Uterus (tissue), 4 donors: ENCODE measurements at places on chromosomes 11 and 22. TPM values are rescaled to one million over a fixed set of nuclear protein-coding genes. Genes with fewer than 3 reads are reported as not detected.

GRCh38 chr11:69983897-69984438 lies 94.1 kb upstream of the ANO1 start:
- H3K27me3 ChIP-seq, result no peaks in the 10 kb centered on the region
- DNase-seq, result no peak
- H3K4me3 ChIP-seq, result no peak overlapping the region
- H3K4me1 ChIP-seq, result no peaks in the 10 kb centered on the region
- no peak overlapping the region for H3K27ac ChIP-seq

DNA sequence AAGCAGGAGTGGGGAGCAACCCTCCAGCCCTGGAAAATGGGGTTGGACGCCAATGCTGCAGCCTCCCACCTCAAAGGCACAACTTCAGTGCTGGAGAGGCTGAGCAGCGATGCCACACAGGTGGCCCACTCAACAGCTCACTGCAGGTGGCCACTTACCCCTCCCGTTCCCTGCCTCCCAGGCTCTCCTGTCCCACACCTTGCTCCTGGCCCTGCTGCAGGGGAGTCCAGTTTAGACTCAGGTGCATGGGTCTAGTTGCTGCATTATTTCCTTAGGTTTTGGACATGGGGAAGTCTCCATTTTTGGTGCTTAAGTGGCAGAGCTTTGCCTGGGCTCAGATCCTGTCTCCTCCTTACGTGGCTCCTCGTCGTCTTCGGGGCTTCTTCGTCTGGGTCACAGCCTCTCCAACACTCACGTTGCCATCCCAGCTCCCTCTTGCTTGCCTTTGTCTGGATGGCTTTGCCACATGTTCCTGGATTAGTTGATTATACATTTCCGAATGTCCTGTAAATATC lies 898.3 kb downstream of the BRD1 start:
- no peaks in the 10 kb centered on the region for H3K27me3 ChIP-seq
- no peaks in the 10 kb centered on the region for H3K4me1 ChIP-seq
- H3K4me3 ChIP-seq, result no peak overlapping the region
- DNase-seq, result no peak
- no peaks in the 10 kb centered on the region for H3K36me3 ChIP-seq

- no peak overlapping the region for H3K27ac ChIP-seq
- no peaks in the 10 kb centered on the region for H3K4me1 ChIP-seq
- H3K27me3 ChIP-seq, result no peaks in the 10 kb centered on the region
These were observed 23.6 kb upstream of the ALKBH3 start for GRCh38 chr11:43856993-43857392.

FOXR1 gene
- total RNA-seq, result not detected

DNA sequence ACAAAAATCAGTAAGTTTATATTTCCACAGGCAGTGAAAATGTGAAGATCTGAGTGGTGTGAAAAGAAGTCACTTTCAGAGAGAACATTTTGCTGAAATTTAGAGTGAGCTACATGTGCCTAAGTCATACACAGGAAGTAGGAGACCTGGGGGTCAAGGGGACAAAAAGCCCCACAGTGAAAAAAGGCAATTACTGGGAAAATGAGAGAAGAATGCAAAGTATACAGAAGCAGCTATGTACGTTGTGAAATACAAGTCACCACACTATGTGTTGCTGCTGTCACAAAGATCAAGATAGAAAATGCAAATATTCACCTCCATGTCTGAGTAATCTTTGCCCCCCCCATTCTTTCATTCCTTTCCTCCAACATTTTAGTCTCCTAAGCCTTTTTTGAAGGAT lies 21.6 kb upstream of the SESN3 start:
- no peak overlapping the region for H3K4me3 ChIP-seq
- H3K27ac ChIP-seq, result peak overlapping the region; percentile 83
- peaks cover 10% of the 10 kb centered on the region for H3K4me1 ChIP-seq
- no peak for DNase-seq
- H3K36me3 ChIP-seq, result no peaks in the 10 kb centered on the region
- H3K27me3 ChIP-seq, result no peaks in the 10 kb centered on the region

DNA sequence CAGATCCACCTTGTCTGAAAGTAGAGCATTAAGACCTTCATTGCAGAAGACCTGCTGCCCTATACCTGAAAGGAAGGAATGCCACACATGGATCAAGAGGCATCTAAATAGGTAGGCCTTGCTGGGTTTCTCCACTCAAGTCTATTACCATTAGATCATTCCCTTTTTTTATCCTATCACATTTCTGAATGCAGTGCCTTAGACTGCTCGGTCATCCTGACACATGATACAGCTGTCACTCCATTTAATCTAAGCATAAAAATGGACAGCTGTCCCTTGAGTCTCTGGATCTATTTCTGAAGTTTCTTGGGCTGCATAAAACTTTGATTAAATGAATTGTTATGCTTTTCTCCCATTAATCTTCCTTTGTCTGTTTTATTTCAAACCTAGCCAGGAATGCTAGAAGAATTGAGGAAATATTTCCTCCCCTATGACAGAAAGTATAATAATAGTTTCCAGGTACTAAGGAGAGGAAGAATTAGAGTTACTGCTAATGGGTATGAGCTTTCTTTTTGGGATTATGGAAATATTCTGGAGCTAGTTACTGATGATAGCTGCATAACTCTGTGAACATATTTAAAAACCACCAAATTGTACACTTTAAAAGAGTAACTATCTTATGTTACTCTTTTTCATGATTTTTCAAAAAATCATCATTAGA lies 88.0 kb downstream of the DLG2 start:
- no peaks in the 10 kb centered on the region for H3K27me3 ChIP-seq
- no peak overlapping the region for H3K4me3 ChIP-seq
- H3K27ac ChIP-seq, result no peak overlapping the region
- no peaks in the 10 kb centered on the region for H3K4me1 ChIP-seq
- DNase-seq, result no peak
- no peaks in the 10 kb centered on the region for H3K36me3 ChIP-seq

GRCh38 chr11:17458268-17458667 lies 18.4 kb downstream of the ABCC8 start:
- H3K36me3 ChIP-seq, result no peaks in the 10 kb centered on the region
- no peaks in the 10 kb centered on the region for H3K27me3 ChIP-seq
- H3K4me3 ChIP-seq, result no peak overlapping the region
- no peaks in the 10 kb centered on the region for H3K4me1 ChIP-seq

GRCh38 chr22:31950226-31950625 lies 5.9 kb downstream of the YWHAH start:
- no peak for DNase-seq
- no peaks in the 10 kb centered on the region for H3K36me3 ChIP-seq
- H3K27ac ChIP-seq, result no peak overlapping the region
- H3K27me3 ChIP-seq, result no peaks in the 10 kb centered on the region

DNA sequence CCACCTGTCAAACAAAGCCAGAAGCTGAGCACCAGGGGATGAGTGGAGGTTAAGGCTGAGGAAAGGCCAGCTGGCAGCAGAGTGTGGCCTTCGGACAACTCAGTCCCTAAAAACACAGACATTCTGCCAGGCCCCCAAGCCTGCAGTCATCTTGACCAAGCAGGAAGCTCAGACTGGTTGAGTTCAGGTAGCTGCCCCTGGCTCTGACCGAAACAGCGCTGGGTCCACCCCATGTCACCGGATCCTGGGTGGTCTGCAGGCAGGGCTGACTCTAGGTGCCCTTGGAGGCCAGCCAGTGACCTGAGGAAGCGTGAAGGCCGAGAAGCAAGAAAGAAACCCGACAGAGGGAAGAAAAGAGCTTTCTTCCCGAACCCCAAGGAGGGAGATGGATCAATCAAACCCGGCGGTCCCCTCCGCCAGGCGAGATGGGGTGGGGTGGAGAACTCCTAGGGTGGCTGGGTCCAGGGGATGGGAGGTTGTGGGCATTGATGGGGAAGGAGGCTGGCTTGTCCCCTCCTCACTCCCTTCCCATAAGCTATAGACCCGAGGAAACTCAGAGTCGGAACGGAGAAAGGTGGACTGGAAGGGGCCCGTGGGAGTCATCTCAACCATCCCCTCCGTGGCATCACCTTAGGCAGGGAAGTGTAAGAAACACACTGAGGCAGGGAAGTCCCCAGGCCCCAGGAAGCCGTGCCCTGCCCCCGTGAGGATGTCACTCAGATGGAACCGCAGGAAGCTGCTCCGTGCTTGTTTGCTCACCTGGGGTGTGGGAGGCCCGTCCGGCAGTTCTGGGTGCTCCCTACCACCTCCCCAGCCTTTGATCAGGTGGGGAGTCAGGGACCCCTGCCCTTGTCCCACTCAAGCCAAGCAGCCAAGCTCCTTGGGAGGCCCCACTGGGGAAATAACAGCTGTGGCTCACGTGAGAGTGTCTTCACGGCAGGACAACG lies 11.7 kb downstream of the CXCR5 start:
- H3K27ac ChIP-seq, result no peak overlapping the region
- H3K36me3 ChIP-seq, result no peaks in the 10 kb centered on the region
- H3K4me3 ChIP-seq, result no peak overlapping the region
- no peaks in the 10 kb centered on the region for H3K4me1 ChIP-seq
- no peak for DNase-seq
- H3K27me3 ChIP-seq, result no peaks in the 10 kb centered on the region

DNA sequence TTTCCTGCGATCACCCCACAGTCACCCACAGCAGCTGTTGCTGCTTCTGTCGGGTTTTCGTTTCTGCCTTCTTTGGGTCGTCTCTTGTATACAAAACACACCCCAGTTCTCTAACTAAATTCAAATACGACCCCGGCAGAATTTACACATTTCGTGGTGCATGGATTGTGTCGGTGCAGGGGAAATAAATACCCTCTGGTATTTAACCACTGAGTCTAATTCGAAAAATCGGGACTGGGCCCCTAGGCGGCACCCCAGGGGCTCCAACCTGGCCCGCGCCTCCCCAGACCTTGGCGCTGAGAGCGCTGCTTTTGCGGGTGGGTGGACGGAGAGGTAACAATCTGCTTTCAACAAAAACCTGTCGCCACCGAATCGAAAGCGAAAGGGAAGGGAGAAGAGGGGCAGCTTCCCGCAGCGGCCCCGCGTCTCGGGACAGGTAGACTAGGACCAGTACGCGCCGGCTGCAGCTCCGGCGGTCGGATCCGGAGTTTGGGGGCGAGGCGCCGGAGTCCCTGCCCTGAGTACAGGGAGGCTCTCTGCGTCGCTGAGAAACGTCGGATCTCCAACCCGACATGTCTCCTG lies 4.4 kb downstream of the ALX4 start:
- H3K4me1 ChIP-seq, result peaks cover 15% of the 10 kb centered on the region
- H3K36me3 ChIP-seq, result no peaks in the 10 kb centered on the region
- H3K27me3 ChIP-seq, result no peaks in the 10 kb centered on the region
- no peak overlapping the region for H3K27ac ChIP-seq

THYN1 gene
- 49.8 TPM for total RNA-seq

BIK gene
- total RNA-seq, result 0.76 TPM

- no peak overlapping the region for H3K27ac ChIP-seq
- no peak overlapping the region for H3K4me3 ChIP-seq
- no peak for DNase-seq
- no peaks in the 10 kb centered on the region for H3K4me1 ChIP-seq
- no peaks in the 10 kb centered on the region for H3K27me3 ChIP-seq
These were observed 1032.7 kb upstream of the TENM4 start for GRCh38 chr11:80473562-80473961.

DNA sequence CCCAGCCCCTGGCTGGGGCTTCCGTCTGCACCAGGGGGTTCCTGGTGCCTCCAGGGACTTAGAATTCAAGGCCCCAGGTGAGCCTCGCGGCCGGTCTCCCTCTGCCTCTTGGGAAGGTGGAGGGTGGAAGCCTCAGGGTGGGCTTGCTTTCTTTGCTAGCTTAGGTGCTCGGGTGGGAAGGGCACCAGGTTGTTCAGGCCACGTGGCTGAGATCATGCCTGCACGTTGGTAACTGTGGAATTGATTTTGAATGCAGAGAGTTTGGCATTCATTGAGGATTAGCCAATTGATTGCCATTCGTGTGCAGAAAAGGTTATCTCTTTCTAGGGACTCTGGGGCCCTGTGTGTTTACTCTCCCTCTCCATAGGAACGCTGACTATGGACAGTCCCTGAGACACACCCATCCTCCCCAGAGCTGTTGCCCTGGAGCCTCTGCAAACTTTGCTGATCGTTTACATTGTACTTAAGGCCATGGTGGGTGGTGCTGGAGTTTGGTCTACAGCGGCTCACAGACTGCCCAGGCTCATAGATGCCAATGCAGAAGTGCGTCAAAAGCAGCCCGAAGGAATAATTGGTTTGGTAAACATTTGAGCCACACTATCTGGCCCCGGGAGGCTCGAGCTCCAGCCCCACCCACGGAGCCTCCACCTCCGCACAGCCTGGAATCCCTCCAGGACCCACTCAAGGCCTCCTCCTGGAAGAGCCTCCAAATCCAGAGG lies 1457.7 kb downstream of the BRD1 start:
- DNase-seq, result no peak
- no peak overlapping the region for H3K27ac ChIP-seq
- no peaks in the 10 kb centered on the region for H3K36me3 ChIP-seq
- no peaks in the 10 kb centered on the region for H3K27me3 ChIP-seq
- no peaks in the 10 kb centered on the region for H3K4me1 ChIP-seq
- no peak overlapping the region for H3K4me3 ChIP-seq

- no peaks in the 10 kb centered on the region for H3K4me1 ChIP-seq
- H3K36me3 ChIP-seq, result no peaks in the 10 kb centered on the region
- H3K27me3 ChIP-seq, result no peaks in the 10 kb centered on the region
- H3K27ac ChIP-seq, result no peak overlapping the region
- DNase-seq, result no peak
- no peak overlapping the region for H3K4me3 ChIP-seq
These were observed 3.0 kb downstream of the MLC1 start for GRCh38 chr22:50082197-50082715.

EMID1 gene
- 12.0 TPM for total RNA-seq

PLAAT5 gene
- not detected for total RNA-seq

GP1BB gene
- total RNA-seq, result 7.4 TPM
